ENCODE measurements at places on chromosomes 7 and 10.
A peak's percentile ranks its signal among the peaks of the same experiment; 100 is the strongest.

DNA sequence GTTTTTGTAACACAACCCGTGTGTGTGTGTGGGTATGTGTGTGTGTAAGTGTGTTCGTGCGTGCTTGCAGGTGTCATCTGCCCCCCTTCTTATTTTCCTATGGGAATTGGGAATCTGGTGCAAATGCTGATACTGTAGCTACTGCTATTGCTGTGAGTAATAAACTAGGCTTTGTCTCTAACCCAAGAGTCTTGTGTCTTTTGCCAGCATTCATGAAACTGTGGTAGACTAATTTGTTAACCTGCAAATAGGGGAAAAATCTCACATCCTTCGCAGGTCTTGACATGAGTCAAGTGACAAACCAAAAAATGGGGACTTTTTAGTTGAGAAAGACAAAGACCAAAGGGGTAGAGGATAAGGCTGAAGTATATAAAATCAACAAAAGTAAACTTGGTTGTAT is 57.9 kb upstream of the FAM133B start:
- DNase-seq = no peak

DNA sequence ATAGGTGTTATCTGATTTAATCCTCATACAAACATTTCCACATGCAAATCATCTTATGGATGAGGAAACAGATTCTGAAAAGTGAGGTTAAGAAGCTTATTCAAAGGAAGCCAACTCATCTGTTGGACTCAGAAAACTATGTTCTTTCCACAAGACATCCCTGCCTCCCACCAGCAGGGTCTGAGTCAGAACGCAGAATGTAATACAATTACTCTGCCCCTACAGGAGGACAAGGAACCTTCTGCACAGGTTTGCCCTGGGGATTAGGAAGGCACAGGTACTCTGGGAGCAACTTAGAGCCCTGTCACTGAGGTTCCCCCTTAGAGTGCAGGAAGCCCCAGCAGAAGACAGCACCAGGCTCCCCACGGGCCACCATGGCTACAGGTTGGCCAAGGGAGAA is 255.7 kb downstream of the TNS3 start:
- peak; percentile 83 for DNase-seq

DNA sequence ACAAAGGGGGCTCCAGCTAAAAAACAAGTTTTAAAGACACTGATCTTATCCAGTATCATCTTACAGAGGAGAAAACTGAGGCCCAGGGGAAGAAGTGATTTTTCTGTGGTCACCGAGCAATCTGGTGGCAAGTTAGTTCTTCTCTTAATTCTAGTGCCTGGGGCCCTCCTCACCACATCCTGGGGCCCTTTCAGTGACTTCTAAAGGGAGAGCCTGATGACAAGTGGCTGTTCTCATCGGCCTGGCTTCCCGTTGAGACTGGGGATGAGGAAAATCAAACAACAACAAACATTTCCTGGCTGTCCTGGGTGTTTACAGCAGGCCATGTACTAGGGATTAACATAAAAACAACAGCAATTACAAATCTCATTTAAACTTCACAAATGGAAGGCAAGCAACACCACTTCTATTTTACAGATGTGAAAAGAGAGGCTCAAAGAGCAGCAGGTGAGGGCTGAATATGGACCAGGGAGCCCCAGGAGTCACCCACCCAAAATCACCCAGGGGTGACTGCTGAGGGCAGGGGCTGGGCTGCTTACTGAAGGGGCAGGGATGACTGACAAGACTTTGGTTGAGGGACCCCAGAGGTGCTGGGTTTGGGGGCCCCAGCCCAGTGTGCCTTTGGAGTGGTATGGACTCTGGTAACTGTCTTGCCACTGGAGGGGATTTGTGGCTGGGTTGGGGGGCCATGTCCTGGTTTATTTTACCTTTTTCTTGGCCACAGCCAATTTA is 24.7 kb upstream of the MTPAP start:
- no peak for DNase-seq

- DNase-seq = no peak
Observed at GRCh38 chr7:149295481-149295850, 33.5 kb downstream of the ZNF783 start.

GRCh38 chr7:69032848-69033247 is 565.4 kb upstream of the AUTS2 start:
- DNase-seq = no peak

DNA sequence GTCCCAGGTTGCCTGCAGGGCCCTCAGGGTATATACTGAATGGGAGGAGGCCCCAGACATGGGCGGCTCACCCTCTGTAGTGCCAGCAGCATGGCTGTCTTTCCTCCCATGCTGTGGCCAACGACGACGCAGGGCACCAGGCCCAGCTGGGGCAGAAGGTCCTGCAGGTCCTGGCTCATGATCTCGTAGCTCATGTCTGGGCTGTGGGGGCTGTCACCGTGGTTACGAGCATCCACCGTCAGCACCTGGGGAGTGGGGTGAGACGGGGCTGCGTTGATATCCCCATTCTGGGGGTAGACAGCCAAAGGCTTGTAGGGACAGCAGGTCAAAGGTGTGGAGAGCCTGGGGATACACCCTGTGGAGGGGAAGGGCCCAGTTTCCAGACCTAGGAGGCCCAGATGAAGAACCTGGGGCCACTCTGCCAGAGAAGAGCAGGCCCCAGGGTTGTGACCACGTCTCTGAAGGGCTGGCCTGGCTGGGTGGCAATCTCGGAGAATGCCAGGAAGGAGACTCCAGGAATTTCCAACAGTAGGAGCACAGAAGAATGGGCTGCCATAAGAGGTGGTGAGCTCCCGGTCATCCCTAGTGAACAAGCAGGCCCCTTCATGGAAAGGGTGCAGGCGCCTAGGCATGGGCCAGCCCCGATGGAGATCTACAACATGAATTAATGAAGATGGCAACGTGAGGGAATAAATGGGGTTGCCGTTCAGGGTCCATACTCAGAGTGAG is 947 bp downstream of the ABHD11 start:
- no peak for DNase-seq

DNA sequence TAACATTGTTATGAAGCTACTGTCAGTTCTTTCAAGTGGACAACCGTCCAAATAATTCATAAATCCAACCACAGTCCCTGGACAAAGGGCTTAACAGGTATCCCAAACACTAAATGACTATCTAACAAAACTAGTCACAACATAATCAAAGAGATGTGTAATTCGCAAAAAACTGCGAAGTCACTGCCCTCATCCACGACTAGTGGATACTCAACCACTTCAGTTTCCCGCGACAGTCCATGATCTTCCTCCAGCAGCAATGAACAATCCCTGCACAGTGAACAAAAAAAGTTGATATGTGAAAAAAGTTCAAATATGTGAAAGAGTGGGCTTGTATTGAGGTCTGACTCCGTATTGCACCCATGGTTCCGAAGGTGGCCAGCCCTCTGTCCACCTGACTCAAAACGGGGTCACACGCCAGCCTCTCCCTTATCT is 287 bp downstream of the DCLRE1A start:
- no peak for DNase-seq
